ENCODE measurements at places on chromosomes 7 and 10.

GRCh38 chr7:49878627-49879026 lies 105.2 kb downstream of the VWC2 start:
- no peak for DNase-seq

DNA sequence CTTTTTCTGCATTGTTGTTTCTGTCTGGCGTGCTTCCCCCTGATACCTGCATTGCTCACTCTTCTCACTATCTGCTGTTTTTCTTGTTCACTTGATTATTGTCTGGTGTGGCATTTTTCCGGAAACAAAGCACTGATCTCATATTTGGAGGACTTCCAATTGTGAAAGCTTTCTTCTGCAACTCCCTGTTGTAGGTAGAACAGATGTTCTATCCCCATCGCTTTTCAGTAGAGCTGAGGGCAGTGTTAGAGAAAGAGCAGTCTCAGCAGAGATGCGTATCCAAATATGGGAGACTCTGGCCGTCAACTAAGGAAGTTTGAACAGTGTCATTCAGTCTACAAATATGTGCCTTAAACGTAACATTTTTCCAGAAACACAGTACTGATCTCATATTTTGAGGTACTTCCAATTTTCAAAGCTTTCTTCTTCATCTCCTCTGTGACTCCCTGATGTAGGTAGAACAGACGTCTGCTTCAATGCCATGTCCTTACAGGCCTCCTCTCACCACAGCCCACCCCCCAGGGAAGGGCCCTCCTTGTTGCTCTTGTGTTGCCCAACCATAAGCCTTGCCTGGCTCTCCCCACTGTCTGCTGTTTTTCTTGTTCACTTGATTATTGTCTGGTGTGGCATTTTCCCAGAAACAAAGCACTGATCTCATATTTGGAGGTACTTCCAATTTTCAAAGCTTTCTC lies 27.1 kb upstream of the GJD4 start:
- no peak for DNase-seq

- no peak for DNase-seq
Observed at GRCh38 chr10:3464760-3465405, 292.3 kb upstream of the PITRM1 start.

DNA sequence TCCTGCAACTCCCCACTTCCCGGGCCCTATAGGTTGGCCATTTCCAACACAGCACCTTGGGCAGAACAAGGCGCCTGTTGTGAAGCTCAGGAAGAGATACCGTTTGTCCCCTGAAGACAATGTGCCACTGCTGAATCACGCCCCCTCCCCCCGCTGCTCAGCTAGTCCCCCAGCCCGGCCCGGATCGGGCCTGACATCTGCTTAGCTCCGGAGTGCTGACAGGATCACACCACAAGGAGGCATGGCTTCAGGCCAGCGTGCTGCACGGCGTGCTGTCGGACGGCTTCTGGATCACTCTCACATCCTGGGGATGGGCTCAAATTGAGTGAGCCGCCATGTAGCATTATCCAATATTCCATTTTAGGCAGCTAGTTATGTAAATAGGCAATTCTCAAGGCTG lies 62.1 kb upstream of the EFCAB10 start:
- no peak for DNase-seq

DNA sequence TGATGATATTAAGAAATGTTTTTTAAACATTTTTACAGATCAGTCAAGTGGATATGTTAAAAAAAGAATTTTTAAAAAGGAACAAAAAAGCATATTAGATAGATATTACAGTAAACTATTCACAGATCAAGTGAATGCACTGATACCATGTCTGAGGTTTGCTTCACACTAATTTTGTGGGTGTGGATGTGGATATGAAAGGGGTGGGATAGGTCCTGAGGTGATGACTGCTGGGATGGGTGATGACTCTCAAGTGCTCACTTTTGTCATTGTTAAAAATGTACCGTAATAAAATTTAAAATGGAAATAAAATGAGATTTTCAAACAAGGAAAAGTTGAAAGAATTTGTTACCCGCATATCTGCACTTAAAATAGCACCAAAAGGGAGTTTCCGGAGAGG lies 54.1 kb downstream of the AGMO start:
- no peak for DNase-seq

GRCh38 chr10:107341281-107341680 lies 176.8 kb upstream of the SORCS1 start:
- no peak for DNase-seq

- no peak for DNase-seq
Observed at GRCh38 chr10:68251151-68251550, 19.2 kb upstream of the ATOH7 start.

DNA sequence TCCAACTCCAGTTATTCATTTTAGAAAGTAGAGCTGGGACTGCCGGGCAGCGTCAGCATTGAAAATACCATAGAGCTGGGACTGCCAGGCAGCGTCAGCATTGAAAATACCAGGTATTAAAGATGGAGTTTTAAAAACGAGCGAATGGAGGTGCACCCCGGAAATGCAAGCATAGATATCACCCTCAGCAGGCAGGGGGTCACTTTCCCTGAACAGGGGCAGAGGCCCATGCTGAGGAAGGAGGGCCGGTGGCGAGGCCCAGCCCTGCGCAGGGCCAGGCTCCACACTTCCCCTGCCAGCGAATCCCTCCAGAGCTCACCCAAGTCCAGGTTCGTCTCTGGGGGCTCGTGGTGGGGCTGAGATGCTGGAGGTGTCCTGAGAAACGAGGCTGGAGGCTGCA lies 84.8 kb upstream of the DIP2C start:
- no peak for DNase-seq

- DNase-seq, result peak; percentile 59
Observed at GRCh38 chr7:73715648-73716317, 3.7 kb downstream of the STX1A start.

GRCh38 chr10:52346394-52347326 lies 32.6 kb downstream of the DKK1 start:
- no peak for DNase-seq
